ENCODE measurements at places on chromosomes 7 and 10.

GRCh38 chr10:74888962-74889661 lies 62.7 kb downstream of the KAT6B start:
- DNase-seq = no peak

GRCh38 chr10:13773496-13774170 lies 186.9 kb downstream of the PRPF18 start:
- no peak for DNase-seq

- DNase-seq = no peak
Observed at GRCh38 chr10:29517352-29517923, 117.3 kb downstream of the SVIL start.

DNA sequence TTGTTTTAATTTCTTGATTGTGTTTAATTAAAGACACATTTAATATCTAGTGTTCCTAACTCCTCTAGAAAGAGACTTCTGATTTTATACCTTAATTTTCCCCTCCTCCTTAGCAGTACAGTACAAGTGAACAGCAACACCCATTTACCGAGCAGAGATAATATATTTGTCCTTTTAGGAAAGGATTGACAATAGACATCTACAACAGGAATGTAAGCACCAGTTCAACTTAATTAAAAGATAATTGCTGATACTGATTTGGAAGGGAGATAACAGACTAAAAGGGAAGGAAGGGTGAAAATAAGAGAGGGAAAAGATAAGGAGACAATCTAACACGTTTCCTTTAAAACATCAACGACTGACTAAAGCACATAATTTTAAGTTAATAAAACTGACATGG lies 119.3 kb downstream of the SRPK2 start:
- no peak for DNase-seq

DNA sequence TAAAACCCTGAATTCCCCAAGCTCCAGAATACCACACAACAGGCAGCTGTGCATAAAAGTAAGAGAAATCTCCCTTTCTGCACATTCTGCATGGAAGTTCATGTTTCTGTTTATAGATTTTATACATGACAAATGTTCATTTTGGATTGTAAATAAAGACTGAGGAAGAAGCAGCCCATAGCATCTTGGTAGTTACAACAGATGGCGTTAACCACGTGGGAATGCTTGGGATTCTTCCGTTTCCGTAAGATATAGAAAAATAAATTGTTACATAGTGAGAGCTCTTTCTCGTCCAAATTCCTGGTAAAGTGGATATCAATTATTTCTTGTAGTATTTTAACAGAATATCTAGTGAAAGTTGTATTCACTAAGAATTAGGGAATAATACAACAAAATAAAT lies 1016.5 kb downstream of the GRM8 start:
- DNase-seq = no peak

- DNase-seq = no peak
Observed at GRCh38 chr7:69932034-69932628, 333.9 kb downstream of the AUTS2 start.

GRCh38 chr7:100655908-100656674 lies at the start of gene ACTL6B:
TSS of gene ACTL6B (minus strand) at chr7:100656448. CDS start at chr7:100656354, 94 bp downstream.
- DNase-seq = peak; percentile 37

DNA sequence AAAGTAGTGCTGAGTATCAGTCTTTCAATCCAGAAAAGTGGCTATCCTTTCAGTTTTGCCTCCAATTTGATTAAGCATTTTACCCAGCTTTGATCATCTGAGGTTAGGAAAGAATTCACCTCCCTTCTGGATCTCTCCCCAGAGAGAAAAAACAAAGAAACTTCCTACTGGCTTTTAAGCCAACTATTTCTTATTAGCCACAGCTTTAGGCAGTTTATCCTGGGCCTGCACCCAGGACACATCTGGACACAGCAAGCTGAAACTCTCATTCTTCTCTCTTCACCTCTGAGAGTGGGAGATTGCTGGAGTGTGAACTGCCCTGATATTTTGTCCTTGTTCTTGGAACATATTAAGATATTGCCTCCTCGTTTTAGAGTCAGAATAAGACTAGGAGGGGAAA lies 43.5 kb upstream of the LSM8 start:
- DNase-seq = no peak

- DNase-seq = no peak
Observed at GRCh38 chr10:98320486-98321185, 52.6 kb upstream of the LOXL4 start.

DNA sequence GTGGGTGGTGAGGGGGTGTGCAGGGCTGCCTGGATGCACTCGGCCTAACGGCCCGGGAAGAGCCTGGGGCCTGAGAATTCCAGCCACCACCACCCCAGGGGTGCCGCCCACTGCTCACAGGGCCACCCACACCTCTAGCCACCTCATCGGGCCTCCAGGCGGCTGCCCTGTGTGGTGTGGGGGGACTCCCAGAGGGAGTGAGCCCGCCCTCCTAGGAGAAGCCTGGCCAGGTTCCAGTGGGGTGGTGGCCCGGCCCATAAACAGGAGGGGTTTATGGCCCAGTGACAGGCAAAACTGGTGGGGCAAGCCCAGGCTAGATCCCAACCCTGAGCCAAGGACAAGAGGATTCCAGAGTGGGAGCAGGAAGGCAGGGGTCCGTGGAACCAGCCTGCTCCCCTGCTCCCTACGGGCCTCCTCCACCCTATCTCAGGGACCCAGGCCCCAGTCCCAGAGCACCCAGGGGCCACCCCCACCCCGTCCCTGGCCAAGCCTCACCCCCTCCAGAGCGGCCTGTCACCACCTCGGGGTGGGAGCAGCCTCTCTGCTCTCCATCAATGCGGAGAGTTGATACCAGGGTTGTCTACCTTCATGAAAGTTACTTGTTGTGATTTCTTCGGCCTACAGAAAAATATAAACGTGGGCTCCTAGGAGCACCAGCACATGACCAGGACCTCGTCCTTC lies 20.2 kb upstream of the PDGFA start:
- DNase-seq = no peak

DNA sequence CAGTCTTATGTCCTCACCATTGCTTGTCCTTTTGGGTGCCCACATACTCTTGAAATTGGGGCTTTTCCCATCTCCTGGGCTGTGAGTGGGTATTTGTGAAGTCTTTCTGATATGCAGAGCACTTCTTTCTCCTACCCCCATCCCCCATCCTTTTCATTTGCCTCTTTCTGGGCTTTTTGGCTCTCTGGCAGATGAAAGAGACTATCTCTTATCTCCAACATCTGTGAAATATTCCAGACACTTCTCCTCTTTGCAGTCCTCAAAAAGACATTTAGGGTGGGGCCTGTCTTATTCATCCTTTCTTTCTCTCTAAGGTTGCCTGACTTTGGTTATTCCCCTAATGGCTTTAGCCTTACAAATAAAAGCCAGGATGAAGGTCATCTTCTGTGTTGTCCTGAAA lies 462.2 kb upstream of the MKI67 start:
- DNase-seq = no peak

GRCh38 chr7:92904244-92905131 lies 68.1 kb upstream of the CDK6 start:
- peak; percentile 28 for DNase-seq

GRCh38 chr7:17144322-17144721 lies 154.1 kb upstream of the AHR start:
- no peak for DNase-seq

- no peak for DNase-seq
Observed at GRCh38 chr7:158824028-158824427, 5.3 kb downstream of the ESYT2 start.

GRCh38 chr10:97067716-97068391 lies 117.9 kb downstream of the SLIT1 start:
- DNase-seq = no peak

DNA sequence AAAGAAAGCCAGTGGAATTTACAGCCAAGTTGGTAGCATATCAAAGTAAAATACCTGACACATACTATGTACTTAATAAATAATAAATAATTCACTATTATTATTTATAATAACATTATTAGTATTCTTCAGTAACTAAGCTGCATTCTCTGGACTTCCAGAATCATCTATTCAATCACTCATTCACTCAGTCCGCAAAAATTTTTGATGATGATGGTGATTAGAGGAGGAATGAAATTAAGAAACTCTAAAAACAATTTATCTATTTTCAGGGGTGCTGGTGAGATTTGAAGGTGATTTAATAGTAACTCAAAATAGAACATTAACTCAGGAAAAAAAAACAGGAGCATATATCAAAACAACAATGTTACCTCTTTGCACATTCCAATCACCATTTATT lies 3.2 kb upstream of the LIPN start:
- DNase-seq = no peak

- no peak for DNase-seq
Observed at GRCh38 chr10:47317251-47317650, 5.0 kb upstream of the GDF2 start.

DNA sequence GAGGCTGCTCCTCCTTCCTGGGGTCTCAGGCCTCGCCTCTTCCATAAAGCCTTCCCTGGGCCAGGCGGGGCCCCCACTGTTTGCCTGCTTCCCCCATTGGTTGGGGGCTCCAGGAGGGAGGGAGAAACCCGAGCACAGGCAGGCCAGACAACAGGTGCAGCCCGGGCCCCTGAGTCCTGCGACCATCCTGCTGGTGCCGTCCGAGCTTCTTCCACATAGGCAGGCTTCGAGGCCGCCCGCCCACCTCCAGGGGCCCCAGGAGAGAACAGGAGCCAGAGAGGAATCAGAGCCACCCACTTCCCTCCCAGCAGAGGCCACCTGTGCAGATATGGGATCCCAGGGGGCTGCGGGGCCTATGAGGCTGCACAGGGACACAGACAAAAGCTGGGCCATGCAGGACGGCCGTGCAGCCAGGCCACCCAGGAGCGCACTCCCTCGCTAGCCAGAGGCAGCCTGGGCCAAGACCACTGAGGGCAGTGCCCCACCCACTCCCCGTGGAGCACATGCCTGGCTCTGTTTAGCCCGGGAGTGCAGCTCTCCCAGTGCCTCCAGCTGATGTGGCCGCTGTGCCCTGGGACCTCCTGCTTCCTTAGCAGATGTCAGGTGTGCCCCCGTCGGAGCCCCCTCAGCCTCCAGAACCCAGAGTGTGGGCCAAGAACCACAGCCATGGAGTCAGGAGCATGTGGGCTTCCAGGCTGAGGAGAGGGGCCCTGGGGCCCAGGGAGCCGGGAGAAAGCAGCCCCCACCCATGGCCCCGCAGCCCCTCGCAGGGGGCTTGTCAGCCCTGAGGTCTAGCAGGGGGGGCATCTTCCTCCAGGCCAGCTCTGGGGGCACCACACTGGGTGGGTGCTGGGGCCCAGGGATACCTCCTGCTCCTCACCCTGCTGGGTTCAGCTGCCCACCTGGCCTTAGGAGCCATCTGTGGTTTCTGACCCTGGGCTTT lies 59.9 kb upstream of the INPP5A start:
- DNase-seq = no peak

- DNase-seq = no peak
Observed at GRCh38 chr10:80281292-80281691, 8.2 kb downstream of the MAT1A start.

DNA sequence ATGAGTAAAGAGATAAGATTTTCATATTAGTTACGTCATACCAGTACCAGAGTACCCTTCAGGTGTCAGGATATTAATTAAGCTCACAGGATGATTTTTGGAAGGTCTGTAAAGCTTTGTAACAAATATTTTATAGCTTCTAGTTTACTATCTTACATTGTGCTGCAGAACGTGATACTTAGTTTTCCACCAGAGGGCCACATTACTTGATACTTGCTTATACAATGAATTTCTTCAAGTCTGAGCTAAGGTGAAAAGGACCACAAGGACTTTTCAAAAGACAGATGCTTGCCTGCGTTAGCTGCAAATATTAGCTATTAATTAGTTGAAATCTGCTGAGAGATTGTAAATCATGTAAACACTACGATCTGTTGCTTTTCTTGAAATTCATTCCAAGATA lies 12.2 kb downstream of the FOXP2 start:
- no peak for DNase-seq

DNA sequence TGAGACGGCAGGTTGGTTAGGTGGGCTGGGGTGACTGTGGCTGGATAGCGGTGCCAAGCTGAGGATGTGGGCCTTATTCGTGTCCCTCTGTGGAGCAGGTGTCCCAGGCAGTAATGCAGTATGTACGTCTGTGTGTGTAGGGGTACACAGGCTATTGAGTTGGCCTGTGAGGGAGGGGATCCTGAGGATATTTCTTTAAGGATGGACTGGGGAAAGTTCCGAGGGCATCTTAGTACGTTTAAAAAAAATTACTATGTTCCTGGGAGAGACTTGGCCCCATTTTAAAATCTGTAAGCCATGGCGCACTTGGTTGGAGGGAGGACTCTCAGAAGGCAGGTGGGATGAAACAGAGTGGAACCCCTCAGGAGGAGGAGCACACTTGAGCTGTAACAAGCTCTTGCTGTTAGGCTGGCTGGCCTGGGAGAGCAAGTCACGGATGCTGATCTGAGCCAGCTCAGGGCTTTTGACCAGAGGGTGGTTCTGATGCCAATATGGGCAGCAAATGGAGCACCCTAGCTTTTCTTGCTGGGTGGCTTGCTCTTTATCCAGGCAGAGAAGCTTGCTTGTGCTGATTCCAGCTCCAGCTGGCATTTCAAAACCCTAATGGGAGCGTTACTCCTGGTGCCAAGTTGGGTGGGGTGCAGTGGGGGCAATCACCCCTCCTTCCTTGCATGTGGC lies 765 bp downstream of the WBP1L start:
- no peak for DNase-seq

- DNase-seq = no peak
Observed at GRCh38 chr7:137860542-137860941, 13.8 kb upstream of the DGKI start.

DNA sequence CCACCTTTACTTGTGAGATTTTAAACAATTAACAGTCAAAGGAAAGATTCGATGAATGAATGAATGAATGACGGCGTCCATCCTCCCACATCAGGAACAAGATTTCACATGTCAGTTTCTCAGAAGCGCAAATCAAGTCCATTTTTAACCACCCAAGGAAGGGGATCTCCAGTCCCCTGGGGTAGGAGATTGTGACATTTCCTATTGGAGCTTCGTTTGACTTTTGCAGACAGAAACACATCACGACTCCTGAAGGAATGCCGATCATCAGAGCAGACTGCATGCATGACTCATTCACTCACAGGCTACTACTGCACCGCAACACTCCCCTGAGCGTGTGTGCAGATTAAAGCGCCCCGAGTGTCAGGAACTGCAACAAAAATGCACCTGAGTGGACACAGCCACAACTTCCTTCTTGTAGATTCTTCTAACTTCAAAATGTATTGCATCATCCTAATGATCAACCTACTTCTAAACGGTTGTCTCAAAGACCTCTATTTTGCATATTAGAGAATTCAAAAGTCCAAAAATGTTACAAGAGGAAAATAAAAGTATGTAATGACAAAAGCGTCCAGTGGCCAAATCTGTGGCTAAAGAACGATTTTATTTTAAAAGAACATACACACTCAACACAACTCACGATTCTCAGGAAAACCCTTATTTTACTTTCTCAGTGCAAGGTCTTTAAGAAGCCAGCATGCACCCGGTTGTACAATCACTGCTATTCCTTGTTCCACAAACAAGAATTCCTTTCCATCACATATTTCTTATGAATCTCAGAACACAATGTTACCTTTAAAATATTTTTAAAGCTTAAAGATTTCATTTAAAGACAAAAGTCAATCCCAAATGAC lies 172.6 kb downstream of the FAM107B start:
- DNase-seq = peak; percentile 29

GRCh38 chr10:119538632-119539358 lies 3.7 kb downstream of the RGS10 start:
- DNase-seq = no peak
